ENCODE measurements at places on chromosomes 1 and 21. TPM values are rescaled to one million over a fixed set of nuclear protein-coding genes. Genes with fewer than 3 reads are reported as not detected.

DNA sequence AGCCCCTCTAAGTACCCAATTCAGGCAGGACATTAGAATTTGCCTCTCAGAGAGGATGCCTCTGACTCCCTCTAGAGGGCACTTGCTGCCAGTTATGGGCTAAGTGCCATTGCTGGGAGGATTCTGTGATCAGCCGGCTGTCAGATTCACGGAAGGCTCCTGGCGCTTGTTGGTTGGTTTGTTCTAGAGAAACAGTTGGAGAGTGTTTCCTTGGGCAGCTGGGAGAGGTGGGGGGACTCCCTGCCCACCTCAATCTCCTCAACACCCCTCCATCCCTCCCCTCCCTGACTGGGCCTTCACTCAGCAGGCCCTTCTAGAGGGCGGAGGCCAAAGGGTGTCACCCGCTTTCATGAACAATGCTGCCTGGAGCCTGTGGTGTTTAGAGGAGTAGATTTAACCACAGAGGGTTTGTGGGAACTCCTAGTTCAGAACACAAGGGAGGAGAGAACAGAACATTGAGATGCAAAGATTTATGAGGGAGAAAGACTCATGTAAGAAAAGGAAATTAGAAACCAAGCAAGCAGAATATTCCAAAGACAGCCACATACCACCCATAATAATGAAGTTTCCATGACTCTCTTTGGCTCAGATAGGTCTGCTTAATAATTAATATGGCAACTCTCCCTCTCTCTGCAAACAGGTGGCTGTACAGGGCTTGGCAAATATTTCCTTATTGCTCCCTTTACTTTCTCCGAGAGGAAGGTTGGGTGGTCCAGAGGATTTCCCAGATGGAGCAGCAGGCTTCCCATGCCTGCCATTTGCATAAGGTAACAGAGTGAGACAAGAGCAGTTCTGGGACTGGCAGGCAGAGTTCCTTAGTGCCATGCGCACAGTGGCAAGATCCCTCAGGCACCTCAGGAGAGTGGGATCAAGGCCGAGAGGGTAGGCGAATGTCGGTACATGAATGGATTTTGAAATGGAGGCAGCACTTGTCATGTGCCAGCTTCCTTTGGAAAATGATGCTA is 30.0 kb upstream of the ACP6 start:
- H3K27me3 ChIP-seq: no peaks in the 10 kb centered on the region
- no peaks in the 10 kb centered on the region for H3K36me3 ChIP-seq
- peak; percentile 66 for DNase-seq

Gene F13B
- not detected for total RNA-seq

Gene GJA4
- 3.2 TPM for total RNA-seq

DNA sequence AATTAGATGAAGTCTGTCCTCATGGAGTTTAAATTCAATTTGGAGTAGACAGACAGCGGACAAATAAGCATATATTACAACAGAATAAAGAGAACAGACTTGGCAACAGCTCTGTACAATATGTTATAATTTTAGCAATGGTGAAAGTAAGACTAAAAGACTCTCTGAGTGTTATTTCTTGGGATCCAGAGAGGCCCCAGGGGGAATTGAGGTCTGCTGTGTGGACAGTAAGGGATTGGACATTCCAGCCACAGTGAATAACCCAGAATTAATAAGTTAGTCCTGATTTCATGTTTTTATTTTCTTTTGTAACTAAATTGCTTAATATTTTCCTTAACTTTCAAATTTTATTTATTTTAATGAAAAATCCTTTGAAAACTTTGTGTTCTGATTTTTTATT is 101.7 kb downstream of the PATJ start:
- no peak overlapping the region for H3K4me3 ChIP-seq
- no peaks in the 10 kb centered on the region for H3K27me3 ChIP-seq
- H3K4me1 ChIP-seq: peaks cover 3% of the 10 kb centered on the region
- H3K36me3 ChIP-seq: no peaks in the 10 kb centered on the region
- DNase-seq: no peak

DNA sequence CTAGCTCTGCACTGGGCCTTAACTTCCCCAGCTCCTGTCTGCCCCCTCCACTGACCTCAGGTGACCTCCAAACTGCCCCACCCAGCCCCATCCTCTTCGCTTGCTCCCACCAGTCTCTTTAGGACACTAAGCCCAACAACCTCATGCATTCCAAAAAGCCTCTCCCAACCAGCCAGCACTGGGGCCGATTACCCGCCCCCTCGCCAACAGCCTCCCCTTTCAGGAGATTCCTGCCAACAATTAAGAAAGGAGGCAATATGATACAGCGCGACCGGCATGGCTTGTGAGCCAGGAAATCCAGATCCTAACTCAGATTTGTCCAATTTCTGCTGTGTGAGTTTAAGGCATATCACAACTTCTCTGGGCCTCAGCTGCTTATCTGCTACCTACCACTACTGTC is 14.7 kb downstream of the KANK4 start:
- H3K27me3 ChIP-seq: no peaks in the 10 kb centered on the region
- peaks cover 12% of the 10 kb centered on the region for H3K4me1 ChIP-seq
- no peaks in the 10 kb centered on the region for H3K36me3 ChIP-seq
- H3K4me3 ChIP-seq: no peak overlapping the region
- no peak overlapping the region for H3K27ac ChIP-seq
